ENCODE measurements at places on chromosomes 2 and 18. TPM values are rescaled to one million over a fixed set of nuclear protein-coding genes. Genes with fewer than 3 reads are reported as not detected.

The AOX1 gene
- total RNA-seq, result not detected

The PLCD4 gene
- total RNA-seq, result 0.23 TPM

The AQP12B gene
- not detected for total RNA-seq

The SULT1C4 gene
- not detected for total RNA-seq

The SCN9A gene
- total RNA-seq, result not detected

The RIT2 gene
- total RNA-seq, result not detected

The IL1RN gene
- total RNA-seq, result 15.9 TPM

The CFAP221 gene
- total RNA-seq, result not detected

The VWC2L gene
- not detected for total RNA-seq

The COL6A3 gene
- 7.9 TPM for total RNA-seq

The WDCP gene
- total RNA-seq, result 22.0 TPM

The ASXL3 gene
- total RNA-seq, result not detected

The DCDC2C gene
- total RNA-seq, result not detected

The GAREM1 gene
- not detected for total RNA-seq

Data from activated T-helper 2 cell treated with anti-CD3 and anti-CD28 coated beads, Interferon-gamma antibody, Interleukin-2, Interleukin-4, amounts not matched to agents 10 μg/mL and 5 μg/mL and 100 μg/mL, durations not matched to agents 14 hours and 24 hours and 36 hours (primary cell).